ENCODE measurements at places on chromosomes 6 and 20.

DNA sequence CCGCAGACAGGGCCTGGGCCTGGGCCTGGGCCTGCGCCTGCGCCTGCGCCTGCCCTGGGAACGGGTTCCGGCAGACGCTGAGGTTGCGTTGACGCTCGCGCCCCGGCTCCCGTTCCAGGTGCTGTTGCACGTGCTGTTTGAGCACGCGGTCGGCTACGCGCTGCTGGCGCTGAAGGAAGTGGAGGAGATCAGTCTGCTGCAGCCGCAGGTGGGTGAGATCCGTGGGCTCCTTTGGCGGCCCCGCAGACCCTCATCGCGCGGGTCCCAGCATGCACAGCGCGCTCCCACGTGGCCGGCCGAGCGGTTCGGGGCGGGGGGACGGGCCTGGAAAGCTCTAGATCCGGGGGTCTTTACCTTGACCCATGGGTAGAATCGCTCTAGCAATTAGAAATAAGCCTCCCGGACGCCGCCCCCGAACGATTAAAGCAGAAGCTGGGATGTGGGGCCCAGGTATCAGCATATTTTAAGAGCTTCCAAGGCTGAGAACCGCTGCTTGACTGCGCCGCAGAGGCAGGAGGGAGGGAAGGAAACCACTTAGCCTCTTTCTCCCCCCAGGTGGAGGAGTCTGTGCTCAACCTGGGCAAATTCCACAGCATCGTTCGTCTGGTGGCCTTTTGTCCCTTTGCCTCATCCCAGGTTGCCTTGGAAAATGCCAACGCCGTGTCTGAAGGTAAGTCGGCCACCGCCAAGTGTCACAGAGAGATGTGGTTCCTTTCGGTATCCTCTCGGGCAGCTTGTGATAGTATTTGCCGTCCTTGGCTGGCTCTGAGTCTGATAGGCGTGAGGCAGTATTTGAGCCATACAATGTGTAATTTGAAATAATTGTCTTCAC is 508 bp downstream of the NOP56 start:
- no peak for DNase-seq

DNA sequence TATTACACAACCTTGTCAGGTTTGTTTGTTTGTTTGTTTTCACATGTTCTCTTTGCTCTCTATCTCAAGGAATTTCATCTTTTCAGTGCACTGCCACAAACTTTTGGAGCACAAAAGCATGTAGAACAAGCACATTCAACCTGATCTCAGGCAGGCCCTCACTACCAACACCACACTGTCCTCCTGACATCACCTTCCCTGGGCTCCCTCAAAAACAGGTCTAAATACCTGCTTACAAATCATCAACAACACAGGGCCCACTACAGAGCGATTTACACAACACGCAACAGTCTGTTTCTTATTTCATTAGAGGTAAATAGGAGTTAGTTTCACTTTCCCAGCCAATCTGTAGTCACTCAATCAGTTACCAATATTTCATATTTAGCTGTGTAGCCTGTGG is 241.4 kb downstream of the EPHA7 start:
- no peak for DNase-seq

DNA sequence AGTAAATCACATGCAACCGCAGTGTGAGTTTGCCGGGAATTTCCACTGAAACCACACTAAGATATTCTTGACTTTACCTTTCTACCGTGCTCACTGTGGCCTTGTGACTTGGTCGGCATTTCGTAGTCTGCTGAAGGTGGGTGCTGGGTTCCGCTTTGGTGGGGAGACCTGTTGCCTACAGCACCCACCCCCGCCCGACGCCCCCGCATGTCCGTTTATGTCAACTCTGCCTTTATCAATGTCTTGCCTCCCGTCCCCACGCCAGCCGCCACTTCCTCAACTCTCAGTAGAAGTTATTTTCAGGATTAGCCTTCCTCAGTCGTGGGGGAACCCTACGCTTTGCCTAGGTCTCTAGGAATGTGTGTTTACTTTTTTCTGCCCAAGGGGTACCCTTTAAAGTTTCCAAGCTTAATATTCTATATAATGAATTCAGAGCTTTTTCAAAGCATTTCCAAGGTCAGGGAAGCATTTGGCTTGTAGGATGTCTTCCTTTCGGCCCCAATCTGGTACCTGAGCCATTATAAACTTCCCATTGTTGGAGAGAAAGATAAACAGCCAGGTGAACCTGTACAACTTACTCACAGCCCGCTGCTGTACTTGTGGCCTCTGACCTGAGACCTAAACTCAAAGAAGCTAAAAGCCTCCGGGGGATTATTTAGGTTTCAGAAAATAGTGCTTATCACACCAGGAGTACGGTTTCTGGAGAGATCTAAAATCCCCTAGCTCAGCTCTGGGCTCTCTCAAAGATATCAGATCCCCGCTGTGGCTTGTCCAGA is 54.2 kb downstream of the TBC1D7 start:
- DNase-seq: no peak

DNA sequence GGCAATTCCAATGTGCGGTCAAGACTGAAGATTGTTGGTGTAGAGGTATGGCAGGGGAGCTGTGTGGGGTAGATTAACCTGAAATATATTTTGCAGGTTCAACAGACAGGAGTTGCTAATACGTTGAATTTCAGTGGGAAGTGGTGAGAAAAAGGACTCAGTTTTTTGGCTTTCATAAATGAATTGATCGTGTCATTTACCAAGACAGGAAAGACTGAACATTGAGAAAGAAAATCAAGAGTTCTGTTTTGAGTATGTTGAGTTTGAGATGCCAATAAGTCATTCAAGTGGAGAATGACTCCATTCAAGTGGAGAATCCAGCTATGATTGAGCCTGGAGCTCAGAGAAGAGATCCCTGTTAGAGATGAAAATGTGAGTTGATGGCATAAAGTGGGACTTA is 31.1 kb downstream of the NFYA start:
- no peak for DNase-seq

GRCh38 chr6:159042003-159042825 is 2.6 kb downstream of the TAGAP start:
- no peak for DNase-seq

- no peak for DNase-seq
These were observed 7.5 kb downstream of the TRIM39 start for GRCh38 chr6:30334075-30334783.
